ENCODE measurements at places on chromosomes 7 and 10. TPM values are rescaled to one million over a fixed set of nuclear protein-coding genes. Genes with fewer than 3 reads are reported as not detected.

Gene PON2
- total RNA-seq, result 26.7 TPM

Gene CRPPA
- 1.9 TPM for total RNA-seq

DNA sequence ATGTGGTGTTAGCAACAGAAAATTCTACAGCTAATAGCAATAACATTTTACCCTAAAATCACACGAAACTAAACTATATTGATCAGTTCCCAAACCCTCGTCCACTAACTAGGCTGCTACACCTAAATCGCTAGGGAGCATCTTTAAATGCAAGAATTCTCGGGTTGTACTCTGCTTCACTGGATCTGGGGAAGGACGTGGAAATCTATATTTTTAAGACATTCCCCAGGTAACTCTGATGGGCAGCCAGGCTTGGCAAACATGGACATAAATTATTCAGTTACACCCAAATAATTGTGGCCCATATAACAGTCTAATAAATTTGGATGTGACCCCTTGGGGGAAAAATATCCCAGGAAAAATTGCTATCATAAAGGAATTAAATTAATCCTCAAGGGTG lies 36.3 kb upstream of the NFE2L3 start:
- peak; percentile 6 for DNase-seq

Gene OR2A12
- not detected for total RNA-seq

DNA sequence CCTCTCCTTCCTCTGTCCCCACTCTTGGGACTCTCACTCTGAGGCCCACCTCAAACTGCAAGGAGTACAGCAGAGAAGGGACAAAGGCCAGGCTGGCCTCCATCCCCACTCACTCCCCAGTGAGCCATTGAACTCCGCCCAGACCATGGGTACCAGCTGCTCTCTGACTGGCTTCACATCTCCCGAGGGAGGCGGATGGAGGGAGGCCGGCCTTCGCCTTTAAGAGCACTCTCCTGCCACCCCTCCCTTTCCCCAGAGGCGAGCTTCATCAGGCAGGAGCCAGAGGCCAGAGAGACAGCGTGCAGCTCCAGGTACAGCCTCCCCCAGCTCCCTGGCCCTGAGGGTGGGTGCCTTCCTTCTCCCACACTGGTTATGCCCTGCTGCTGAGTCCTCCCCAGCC lies 1.8 kb upstream of the LDB3 start:
- no peak for DNase-seq

- DNase-seq, result peak; percentile 9
Measured at GRCh38 chr10:113095419-113096127, 145.5 kb downstream of the TCF7L2 start.

- DNase-seq, result no peak
Measured at GRCh38 chr7:38186593-38187314, 8.7 kb downstream of the STARD3NL start.

- DNase-seq, result peak; percentile 45
Measured at GRCh38 chr10:1380088-1380671, 324.0 kb downstream of the WDR37 start.

DNA sequence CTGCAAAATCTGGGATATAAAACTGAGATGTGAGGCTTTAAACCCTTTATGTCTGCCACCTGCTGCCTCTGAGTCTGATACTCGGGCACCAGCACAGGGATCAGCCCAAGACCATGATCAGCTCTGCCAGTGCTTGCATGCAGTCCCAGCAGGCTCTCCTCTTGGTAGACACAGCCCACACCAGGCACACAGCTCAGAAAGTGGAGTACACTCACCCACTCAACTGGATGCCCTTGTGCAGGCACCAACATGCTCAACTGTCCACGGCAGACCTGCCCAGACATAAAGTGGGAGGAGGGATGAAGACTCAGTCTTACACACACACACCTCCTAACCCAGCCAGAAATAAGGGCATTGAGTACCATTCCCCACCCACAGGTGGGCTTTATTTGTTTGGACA lies 18.2 kb upstream of the MYH16 start:
- DNase-seq, result no peak

GRCh38 chr7:36306222-36306621 lies 83.4 kb upstream of the ANLN start:
- DNase-seq, result no peak

Gene GARIN1A
- 0.50 TPM for total RNA-seq

Measured in H9 (cell line).